Stimulated activated CD8-positive, alpha-beta memory T cell treated with anti-CD3 and anti-CD28 coated beads, Interleukin-12 subunit alpha, Interleukin-12 subunit beta, amount 100 ng/mL, for 4 hours (primary cell): ENCODE measurements at places on chromosomes 16 and 17.

GRCh38 chr16:26709754-26710153 lies 357.0 kb upstream of the C16orf82 start:
- DNase-seq = no peak

GRCh38 chr16:46743232-46743719 lies 4.9 kb downstream of the MYLK3 start:
- no peak for DNase-seq

DNA sequence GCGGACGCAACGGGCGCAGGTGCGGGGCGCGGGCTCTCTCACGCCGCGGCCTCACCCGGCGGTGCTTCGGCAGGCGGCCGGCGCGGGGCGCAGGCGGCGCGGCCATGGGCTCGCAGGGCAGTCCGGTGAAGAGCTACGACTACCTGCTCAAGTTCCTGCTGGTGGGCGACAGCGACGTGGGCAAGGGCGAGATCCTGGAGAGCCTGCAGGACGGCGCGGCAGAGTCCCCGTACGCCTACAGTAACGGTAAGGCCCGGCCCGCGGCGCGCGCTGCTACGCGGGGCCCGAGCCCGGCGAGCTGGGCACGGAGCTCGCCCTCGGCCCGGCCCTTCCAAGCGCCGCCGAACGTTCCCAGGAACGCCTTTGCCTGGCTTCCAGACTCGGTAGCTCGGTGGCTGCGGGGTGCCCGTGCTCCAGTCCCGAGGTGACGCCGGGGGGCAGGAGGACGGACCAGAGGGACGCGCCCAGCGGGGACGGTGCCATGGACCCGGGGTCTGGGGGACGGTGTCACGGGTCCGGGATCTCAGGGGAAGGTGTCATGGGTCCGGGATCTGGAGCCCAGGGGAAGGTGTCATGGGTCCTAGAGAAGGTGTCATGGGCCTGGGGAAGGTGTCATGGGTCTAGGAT lies 435 bp downstream of the RAB40C start:
- no peak for DNase-seq

DNA sequence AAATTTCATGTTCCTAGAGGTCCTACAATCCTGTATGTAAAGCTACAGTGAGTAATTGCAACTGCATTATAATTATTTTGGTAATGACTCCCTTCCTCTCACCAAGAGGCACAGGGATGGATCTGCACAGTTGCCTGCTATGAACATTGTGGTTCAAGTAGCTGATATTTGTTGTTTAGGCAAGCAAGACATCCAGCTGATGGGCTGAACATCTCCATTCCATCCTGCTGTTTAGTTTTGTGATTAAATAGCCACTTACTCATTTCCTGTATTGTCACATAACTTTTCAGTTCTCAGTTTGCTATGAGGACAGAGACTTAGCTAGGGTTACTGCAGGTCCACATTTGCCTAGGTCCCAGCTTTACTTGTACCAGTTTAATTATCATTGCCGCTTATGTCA lies 181.2 kb upstream of the TBX2 start:
- no peak for DNase-seq

DNA sequence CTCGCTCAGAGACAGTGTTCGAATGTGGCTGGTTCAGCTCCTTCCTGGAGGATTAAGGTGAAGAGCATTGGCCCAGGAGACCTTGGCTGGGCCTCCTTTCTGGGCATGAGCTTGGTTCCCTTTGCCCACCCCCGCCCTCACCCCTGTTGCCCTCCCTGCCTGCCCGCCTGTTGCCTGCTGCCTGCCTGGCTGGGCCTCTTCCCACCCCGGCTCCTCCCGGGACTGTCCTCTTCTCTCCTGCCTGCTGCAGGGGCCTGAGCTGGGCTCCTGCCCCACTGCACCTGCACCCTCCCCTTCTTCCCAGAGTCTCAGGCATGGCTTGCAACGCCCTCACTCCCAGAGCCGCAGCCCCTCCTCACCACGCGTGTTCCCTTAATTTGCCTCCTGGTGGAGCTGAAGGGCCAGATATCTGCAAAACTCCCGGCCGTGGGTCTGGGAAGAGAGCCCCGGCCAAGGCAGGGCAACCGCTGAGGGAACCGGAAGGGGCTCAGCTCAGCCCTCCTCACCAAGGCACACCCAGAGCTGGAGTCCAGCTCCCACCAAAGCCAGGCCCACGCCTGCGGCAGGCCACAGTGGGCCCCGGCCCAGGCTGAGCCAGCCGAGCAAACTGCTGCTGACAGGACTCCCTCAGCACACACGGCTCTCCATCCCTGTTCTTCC lies 31.2 kb downstream of the MNT start:
- no peak for DNase-seq

DNA sequence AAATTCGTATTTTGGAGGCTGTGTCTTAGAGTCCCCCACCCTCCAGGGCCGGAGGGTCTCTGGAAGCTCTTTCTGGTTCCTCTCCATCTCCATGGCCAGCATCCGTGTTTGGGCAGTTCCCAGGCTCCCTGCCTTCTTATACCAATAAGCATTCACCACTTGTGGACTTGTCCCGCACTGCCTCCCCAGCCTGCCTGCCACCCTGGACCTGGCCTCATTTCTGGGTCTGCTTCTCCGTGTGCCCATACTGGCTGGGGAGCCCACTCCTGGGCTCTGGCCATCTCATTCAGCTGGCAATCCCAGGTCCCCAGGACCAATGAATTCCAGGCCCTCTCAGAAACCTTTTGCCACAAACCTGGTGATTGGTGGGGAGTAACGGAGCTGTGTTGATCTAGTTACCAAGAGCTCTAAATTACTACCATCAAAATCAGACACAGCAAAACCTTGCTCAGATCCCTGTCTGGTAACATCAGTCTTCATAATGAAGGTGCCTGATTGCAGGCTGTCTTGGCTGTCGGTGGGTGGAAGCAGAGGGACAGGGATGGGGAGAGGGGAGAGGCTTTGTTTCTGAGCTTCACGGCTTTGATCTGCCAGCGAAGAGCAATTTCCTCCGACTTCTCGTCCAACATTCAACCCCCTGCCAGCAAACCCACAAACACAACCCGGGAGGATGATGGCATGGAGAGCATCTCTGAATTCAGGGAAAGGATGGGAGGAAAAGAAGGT lies 27.7 kb upstream of the CRHR1 start:
- no peak for DNase-seq
